Suprapubic skin (tissue), 4 donors: ENCODE measurements at places on chromosomes 4 and X.

DNA sequence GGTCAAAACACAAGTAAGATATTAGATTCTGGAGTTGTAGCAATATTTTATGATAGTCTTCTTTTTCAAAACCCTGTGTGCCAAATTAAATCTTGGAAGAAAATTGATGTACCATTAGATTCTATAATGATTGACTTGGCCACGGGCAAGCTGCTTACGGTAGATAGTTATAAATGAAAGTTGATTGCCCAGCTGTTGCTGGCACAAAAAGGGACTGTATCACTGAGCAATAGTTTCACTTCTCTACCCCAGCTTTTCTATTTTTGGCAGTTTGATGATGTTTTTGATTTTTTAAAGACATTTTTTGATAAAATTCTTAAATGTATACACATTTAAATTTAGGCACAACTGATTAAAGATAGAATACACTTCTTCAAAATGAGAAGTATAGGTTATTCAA, 333.3 kb downstream of the TRAM1L1 start:
- H3K36me3 ChIP-seq = no peaks in the 10 kb centered on the region
- H3K4me3 ChIP-seq = no peak overlapping the region
- DNase-seq = no peak
- H3K4me1 ChIP-seq = no peaks in the 10 kb centered on the region
- no peak overlapping the region for H3K27ac ChIP-seq

- no peaks in the 10 kb centered on the region for H3K36me3 ChIP-seq
- peak overlapping the region; percentile 35 for H3K27ac ChIP-seq
- no peak for DNase-seq
- peaks cover 28% of the 10 kb centered on the region for H3K4me1 ChIP-seq
- H3K27me3 ChIP-seq = no peaks in the 10 kb centered on the region
- H3K4me3 ChIP-seq = no peak overlapping the region
Observed at GRCh38 chr4:128355305-128355704, 67.7 kb upstream of the PGRMC2 start.

GRCh38 chrX:11953615-11954014, 184.7 kb upstream of the FRMPD4 start:
- H3K27me3 ChIP-seq = no peaks in the 10 kb centered on the region
- no peak overlapping the region for H3K4me3 ChIP-seq
- DNase-seq = no peak
- H3K36me3 ChIP-seq = no peaks in the 10 kb centered on the region

DNA sequence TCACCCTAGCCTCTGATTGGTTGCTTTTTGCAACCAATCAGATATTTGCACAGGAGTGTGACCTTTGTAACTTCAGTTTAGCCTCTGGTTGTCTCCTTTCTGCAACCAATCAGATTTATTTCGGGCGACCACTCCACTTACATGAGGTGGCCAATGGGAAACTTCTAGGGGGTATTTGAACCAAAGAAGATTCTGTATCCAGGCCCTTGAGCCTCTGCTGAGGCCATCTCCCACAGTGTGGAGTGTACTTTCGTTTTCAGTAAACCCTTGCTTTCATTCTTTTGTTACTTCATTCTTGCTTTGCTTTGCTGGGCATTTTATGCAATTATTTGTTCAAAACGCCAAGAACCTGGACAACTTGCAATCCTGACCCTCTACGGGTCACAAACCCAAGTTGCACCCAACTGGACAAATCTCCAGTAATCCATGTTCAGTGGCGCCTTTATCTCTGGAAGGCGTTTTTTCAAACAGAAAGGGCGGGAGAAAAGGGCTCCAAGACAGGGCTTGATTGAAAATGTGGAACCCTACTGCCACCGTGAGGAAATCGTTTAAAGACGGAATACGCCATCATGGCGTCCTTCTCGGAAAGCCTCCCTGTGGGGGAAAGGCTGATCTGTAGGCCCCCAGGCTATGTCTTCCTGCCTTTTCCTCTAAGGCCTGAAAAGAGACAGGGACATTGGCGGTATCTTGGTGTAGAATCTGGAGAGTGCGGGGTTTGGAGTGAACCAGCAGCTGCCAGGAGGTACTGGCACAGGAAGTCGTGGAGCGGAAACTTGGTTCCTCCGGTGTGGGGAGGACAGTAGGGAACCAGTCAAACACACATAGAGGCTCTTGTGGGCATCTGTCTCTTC, 184.6 kb downstream of the OR13H1 start:
- DNase-seq = peak; percentile 81
- H3K4me3 ChIP-seq = no peak overlapping the region
- no peaks in the 10 kb centered on the region for H3K4me1 ChIP-seq
- H3K36me3 ChIP-seq = no peaks in the 10 kb centered on the region
- H3K27me3 ChIP-seq = no peaks in the 10 kb centered on the region
- H3K27ac ChIP-seq = no peak overlapping the region

DNA sequence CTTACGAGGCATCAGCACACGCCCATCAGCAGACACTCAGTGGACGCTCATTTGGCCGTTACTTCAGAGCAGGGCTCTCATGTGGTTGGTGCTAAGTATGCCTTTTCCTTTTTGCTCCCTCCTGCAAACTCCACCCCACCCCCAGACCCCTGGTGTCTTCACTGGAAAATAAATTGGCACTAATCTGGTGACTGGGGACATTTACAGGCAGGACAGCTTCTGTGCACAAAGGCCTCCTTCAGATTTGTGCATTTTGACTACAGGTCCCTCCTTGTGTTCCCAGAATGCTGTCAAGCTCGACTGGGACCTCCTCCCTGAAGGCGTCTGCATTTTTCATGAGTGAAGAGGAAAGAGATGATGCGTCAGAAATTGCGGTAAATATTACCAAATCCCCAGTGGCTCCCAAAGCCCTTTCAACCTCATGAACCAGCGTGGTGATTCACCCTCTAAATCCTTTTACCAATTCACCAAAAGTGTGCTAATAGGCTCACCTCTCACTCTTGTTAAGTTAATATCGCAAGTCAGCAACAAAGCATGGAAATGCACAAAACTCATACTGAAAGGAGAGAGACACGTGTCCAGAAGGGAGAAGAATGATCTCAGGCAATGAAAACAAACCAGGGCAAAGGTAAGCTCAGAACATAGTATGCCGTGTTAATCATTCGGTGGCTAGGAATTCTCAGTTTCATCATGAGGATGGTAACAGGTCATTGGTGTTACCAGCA, 119.0 kb downstream of the NKX6-1 start:
- H3K27me3 ChIP-seq = peaks cover 15% of the 10 kb centered on the region
- H3K4me3 ChIP-seq = no peak overlapping the region
- no peak overlapping the region for H3K27ac ChIP-seq

- no peak overlapping the region for H3K4me3 ChIP-seq
- no peak overlapping the region for H3K27ac ChIP-seq
- peak; percentile 69 for DNase-seq
- H3K4me1 ChIP-seq = no peaks in the 10 kb centered on the region
- peaks cover 68% of the 10 kb centered on the region for H3K27me3 ChIP-seq
- no peaks in the 10 kb centered on the region for H3K36me3 ChIP-seq
Observed at GRCh38 chr4:8911316-8912088, 39.9 kb upstream of the HMX1 start.

- DNase-seq = no peak
- H3K27ac ChIP-seq = no peak overlapping the region
- no peaks in the 10 kb centered on the region for H3K36me3 ChIP-seq
- H3K27me3 ChIP-seq = no peaks in the 10 kb centered on the region
Observed at GRCh38 chr4:19293781-19294180, 957.9 kb upstream of the SLIT2 start.

DNA sequence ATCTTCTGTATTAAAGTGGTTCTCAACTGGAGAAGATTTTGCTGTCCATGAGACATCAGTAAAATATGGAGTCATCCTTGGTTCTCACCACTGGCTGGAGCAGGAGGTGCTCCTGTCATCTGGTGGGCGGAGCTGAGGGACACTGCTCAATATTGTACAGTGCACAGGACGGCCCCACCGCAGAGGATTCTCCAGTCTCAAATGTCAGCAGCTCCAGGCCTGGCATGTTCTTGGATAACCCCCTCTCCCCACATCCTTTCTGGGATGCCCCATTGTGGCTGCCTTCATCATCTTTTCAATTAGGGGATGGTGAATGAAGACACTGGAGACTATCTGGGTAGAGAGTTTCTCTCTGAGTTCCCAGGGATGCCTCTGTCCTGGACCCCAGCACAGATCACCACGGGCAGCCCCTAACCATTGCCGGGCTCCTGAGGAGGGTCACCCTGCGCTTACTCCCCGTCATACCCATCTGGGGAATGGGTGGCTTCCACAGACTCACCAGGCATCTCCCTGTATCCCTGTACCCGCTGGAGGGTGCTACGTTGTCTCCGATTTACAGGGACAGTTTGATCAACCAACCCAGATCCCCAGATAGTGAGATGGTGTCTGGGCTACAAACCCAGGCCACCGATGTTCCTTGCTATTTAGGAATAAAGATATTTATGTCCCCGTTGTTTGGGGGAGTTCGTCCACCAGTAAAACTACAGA, 21.9 kb upstream of the P2RY8 start:
- peaks cover 3% of the 10 kb centered on the region for H3K27me3 ChIP-seq
- no peaks in the 10 kb centered on the region for H3K36me3 ChIP-seq
- H3K4me3 ChIP-seq = no peak overlapping the region
- peak; percentile 28 for DNase-seq
- H3K27ac ChIP-seq = no peak overlapping the region
- H3K4me1 ChIP-seq = no peaks in the 10 kb centered on the region

DNA sequence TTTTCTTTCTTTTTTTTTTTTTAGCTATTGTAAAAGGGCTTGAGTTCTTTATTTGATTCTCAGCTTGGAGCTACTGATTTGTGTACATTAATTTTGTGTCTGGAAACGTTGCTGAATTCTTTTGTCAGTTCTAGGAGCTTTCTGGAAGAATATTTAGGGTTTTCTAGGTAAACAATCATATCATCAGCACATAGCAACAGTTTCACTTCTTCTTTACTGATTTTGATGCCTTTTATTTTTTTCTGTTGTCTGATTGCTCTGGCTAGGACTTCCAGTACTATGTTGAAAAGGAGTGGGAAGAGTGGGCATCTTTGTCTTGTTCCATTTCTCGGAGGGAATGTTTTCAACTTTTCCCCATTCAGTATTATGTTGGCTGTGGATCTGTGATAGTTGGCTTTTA, 292.2 kb downstream of the GABRG1 start:
- no peak for DNase-seq
- H3K4me3 ChIP-seq = no peak overlapping the region
- H3K4me1 ChIP-seq = no peaks in the 10 kb centered on the region
- no peaks in the 10 kb centered on the region for H3K36me3 ChIP-seq

- H3K27ac ChIP-seq = no peak overlapping the region
- H3K4me3 ChIP-seq = no peak overlapping the region
- no peaks in the 10 kb centered on the region for H3K36me3 ChIP-seq
- no peaks in the 10 kb centered on the region for H3K27me3 ChIP-seq
- no peaks in the 10 kb centered on the region for H3K4me1 ChIP-seq
- no peak for DNase-seq
Observed at GRCh38 chr4:144894573-144894972, 203.4 kb downstream of the ANAPC10 start.

GRCh38 chrX:9340598-9341290, 124.1 kb upstream of the TBL1X start:
- H3K27me3 ChIP-seq = no peaks in the 10 kb centered on the region
- peaks cover 28% of the 10 kb centered on the region for H3K4me1 ChIP-seq

GRCh38 chrX:69158166-69158980, 6.9 kb downstream of the PJA1 start:
- no peaks in the 10 kb centered on the region for H3K27me3 ChIP-seq
- no peak for DNase-seq
- H3K4me1 ChIP-seq = no peaks in the 10 kb centered on the region
- H3K36me3 ChIP-seq = no peaks in the 10 kb centered on the region
- H3K27ac ChIP-seq = no peak overlapping the region

DNA sequence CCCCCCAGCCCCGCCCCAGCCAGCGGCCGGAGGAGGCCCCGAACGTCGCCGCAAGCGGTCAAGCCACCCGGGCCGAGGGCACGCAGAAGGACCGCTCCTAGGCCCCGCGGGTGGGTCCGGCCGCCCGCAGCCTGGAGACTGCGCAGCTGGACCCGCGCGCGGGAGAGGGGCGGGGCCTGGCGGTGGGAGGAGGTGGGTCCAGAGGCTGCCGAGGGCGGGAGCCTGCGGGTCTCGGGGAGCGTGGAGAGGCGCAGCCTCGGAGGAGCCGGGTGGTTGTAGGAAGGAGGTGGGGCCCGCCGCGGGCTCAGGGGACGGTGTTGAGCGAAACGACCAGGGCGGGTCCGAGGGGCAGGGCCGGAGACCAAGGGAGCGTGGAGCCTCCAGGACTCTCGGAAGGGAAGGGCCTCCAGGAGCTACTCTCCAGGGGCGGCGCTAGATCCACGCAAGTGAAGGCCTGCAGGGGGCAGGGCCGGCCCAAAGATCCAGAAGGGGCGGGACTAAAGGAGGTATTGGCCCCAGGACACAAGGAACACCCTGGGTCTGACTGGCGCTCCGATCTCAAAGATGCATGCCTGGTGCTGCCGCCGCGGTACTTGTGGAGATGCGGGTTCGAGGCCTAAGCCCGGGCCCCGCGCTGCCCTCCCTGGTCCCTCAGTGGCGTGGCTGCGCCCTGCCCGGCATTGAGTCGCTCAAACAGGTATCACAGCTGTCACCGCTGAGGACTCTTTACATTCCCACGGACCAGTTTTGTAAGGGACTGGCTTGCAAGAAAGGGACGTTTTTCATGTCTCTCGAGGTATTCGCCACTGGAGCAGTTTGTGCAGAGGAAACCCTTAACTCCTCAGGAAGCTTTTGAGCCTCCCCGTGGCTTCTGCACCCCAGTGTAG, 5.9 kb downstream of the TIMM17B start:
- H3K27me3 ChIP-seq = no peaks in the 10 kb centered on the region
- H3K4me1 ChIP-seq = peaks cover 11% of the 10 kb centered on the region
- peak overlapping the region; percentile 81 for H3K27ac ChIP-seq
- H3K36me3 ChIP-seq = peaks cover 9% of the 10 kb centered on the region

DNA sequence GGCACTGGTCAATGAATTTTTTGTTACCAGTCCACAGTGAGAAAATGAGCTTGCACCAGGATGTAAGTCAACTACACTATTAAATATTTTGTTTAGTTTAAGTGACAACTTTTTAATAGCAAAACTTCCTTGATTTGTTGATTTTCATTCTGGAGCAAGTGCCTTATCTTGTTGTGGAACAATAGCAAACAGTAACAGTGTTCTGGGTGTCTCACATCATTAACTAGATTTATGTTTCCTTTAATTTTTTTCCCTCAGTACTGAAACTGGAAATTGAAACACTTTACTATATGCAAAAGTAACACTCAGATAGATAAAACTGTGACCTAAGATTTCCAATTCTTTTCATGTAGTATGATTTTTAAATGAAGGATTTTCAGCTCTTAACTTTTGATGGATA, 80.1 kb downstream of the GALNT7 start:
- DNase-seq = no peak
- no peak overlapping the region for H3K4me3 ChIP-seq
- no peaks in the 10 kb centered on the region for H3K36me3 ChIP-seq
- peaks cover 5% of the 10 kb centered on the region for H3K4me1 ChIP-seq
- no peak overlapping the region for H3K27ac ChIP-seq

GRCh38 chr4:23068287-23068686, 375.6 kb downstream of the GBA3 start:
- no peak for DNase-seq
- no peaks in the 10 kb centered on the region for H3K36me3 ChIP-seq
- H3K27me3 ChIP-seq = no peaks in the 10 kb centered on the region
- H3K4me1 ChIP-seq = no peaks in the 10 kb centered on the region
- no peak overlapping the region for H3K27ac ChIP-seq
